ENCODE measurements at places on chromosomes 13 and 19. TPM values are rescaled to one million over a fixed set of nuclear protein-coding genes. Genes with fewer than 3 reads are reported as not detected.

GRCh38 chr19:33861950-33862349 is 65.3 kb downstream of the KCTD15 start:
- DNase-seq: no peak

GRCh38 chr19:50679177-50680125 is 30.2 kb downstream of the C19orf81 start:
- peak; percentile 87 for DNase-seq

- no peak for DNase-seq
Measured at GRCh38 chr13:27432611-27433210, 8.3 kb downstream of the GTF3A start.

- no peak for DNase-seq
Measured at GRCh38 chr19:21052902-21053301, 29.1 kb upstream of the ZNF714 start.

The SPINT2 gene
- total RNA-seq: 9.3 TPM

DNA sequence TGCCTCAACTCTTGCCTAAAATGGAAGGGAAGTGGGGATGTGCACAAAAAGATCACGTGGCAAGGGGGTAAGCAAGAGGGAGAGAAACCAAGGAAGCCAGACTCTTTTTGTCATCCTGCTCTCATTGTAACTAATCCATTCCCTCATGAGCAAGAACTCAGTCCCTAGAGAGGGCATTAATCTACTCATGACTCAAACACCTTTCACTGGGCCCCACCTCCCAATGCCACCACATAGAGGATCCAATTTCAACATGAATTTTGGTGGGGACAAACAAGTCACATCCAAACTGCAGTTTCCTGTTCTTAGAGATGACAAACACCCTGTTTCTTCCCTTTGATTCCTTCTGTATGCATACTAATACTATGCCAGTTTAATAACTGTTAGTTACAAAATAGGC is 11.2 kb upstream of the CHST8 start:
- no peak for DNase-seq

DNA sequence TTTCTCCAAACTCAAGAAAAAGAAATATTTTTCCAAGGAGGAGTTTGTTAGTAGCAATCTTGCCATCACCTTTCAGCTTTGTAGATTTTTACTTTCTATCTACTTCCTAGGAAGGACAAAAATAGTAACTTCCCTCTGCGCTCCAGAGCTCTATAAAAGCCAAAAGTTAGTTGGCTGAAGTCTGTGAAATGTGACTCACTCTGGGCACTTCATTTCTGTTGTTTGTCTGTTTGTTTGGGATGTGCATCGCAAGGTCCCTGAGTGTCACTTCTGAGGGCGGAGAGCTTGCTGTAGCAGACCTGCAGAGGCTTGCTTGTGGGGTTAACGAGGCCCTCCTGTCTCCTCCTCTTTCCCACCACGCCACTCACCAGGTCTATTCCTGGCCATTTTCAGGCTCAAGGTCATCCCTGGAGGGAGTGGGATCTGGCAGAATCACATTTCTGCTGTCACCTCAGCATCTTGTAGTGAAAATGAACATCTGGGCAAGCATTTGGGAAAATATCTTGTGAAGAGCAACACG is 307.6 kb downstream of the GPC6 start:
- DNase-seq: no peak

DNA sequence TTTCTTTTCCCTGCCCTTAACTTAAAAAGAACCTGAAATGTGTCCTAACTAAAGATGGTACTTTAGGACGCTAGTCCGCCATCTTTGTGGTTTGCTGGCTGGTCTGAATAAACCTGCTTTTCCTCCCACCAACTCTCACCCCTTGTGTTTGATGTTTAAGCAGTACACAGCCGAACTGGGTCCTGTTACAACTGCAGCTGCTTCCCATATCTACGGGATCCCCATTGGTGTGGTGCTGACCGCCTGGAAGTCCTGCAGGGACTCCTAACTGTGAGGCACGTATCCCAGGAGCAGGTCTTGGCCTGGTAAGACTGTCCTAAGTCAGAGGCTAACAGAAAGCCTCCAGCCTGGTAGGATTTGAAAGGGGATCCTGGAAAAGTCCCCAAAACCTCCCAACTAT is 40.9 kb upstream of the VSTM2B start:
- DNase-seq: peak; percentile 9

The ZNF426 gene
- total RNA-seq: 12.7 TPM

DNA sequence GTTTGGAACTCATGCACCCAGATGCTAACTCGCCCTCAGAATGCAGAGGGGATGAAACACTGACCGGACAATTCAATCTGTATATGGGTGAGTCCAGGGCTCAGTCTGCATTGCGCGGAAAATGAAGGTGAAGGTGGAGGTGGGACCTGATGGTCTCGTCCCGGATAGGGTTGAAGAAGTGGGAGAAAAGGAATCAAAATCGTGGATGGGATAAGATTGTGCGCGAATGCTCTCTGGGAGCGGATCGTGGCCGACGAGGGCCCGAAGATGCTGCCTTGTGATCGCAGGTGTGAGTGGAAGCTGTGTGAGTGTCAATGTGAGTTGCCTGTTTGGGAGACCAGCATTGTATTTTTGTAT is 594 bp upstream of the ZNF850 start:
- DNase-seq: no peak

- no peak for DNase-seq
Measured at GRCh38 chr13:20414546-20415305, 110.9 kb downstream of the CRYL1 start.

GRCh38 chr19:38711726-38712153 is 32.5 kb downstream of the CAPN12 start:
- DNase-seq: no peak

The TEX101 gene
- total RNA-seq: not detected

DNA sequence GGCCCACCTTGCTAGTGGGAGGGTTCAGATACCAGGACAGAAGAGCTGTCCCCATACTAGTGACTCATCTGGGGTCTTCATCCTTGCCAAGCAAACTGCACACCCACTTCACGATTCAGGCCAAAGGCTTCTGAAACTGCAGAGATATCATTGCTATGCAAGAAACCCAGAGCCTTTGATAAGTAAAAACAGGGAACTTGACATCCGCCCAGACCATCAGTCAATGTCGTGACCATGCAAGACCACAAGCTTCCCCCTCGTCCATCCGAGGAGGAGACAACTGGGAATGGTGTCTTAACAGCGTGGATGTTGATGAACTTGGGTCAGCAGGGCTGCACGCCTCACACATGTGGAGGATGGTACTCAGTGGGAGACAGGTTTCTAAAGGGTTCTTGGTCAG is 58.0 kb downstream of the ABCC4 start:
- no peak for DNase-seq

DNA sequence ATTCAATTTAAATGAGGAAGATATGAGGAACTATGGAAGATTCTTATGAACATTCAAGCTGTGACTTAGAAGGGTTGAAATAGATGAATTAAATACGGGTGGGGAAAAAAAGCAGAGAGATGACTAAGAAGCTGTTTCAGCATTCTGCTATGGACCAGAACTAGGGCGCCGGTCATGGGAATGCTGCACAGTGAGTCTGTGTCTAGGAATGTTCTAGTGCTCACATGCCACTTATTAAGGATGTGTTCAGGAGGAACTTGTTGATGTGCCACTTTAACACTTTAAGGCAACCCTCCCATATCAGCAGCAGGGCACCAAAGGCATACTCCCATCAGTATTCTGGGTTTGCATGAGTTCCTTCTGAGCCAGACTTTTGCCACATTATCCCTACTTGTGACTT is 152.1 kb downstream of the POSTN start:
- DNase-seq: no peak

The ATP12A gene
- total RNA-seq: 1.6 TPM

The CEACAM16 gene
- total RNA-seq: not detected

The P2RY11 gene
- total RNA-seq: 36.0 TPM

DNA sequence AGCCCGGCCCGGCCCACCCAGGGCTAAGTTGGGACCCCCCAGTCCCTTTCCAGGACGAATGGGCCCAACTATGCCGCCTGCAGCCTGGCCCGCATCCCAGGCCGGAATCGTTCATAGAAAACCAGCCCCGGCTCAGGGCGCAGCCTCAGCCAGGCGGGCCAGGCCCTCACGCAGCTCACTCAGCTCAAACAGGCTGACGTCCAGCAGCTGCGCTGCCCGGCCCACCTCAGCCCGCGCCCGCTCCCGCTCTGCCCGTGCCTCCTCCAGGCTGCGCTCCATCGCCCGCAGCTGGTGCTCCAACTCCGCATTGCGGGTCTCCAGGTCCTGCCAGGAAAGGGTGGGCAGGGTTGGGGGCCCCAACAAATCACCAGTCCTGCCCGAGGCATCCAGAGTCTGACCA is 9.8 kb downstream of the DDX49 start:
- DNase-seq: no peak

The ANKRD24 gene
- total RNA-seq: 1.4 TPM

The C1QTNF9 gene
- not detected for total RNA-seq

DNA sequence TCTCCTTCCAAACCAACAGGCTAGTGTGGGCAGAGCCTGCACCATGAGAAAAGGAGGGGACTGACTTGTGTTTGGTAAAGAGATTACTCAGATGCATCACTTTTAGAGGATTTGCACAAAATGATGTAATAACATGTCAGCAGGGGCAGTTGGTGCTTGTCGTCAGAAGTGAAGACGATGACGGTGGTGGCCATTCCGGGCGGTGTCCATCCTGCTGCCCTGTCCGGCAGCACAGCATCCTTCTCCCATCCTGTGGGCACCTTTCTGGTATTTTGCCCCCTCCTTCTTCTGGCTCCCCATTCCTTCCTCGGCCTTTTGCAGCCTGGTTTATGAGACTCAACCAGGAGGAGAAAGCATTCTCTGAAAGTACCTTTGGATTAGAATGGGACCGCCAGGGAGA is 160.1 kb downstream of the TEX29 start:
- DNase-seq: no peak

DNA sequence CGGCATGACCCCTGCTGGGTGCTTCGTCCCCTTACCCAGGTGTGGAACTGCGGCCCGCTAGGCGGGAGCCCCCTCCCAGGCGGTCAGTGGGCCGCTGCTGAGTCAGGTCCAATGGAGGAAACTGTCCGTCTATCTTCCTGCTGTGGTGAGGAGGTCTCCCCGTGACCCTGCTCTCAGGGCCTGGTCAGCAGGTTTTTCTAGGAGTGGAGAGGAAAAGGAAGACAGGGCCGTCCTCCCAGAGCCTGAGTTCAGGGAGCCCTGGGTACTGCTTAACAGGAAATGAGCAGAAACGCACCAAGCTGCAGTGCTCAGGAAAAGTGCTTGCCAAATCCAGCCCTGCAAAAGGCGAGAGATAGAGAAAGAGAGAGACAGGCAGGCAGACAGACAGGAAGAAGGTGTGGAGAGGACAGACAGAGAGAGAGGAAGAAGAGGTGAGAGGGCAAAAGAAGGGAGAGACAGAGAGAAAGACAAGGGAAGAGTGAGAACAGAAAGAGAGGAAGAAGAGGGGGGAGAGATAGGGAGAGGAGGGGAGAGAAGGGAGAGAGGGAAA is 10.3 kb downstream of the SH3GL1 start:
- no peak for DNase-seq

GRCh38 chr13:102879793-102880499 is 34.1 kb downstream of the ERCC5 start:
- DNase-seq: no peak

- DNase-seq: no peak
Measured at GRCh38 chr19:58252102-58252685, 23.5 kb downstream of the ZNF544 start.

DNA sequence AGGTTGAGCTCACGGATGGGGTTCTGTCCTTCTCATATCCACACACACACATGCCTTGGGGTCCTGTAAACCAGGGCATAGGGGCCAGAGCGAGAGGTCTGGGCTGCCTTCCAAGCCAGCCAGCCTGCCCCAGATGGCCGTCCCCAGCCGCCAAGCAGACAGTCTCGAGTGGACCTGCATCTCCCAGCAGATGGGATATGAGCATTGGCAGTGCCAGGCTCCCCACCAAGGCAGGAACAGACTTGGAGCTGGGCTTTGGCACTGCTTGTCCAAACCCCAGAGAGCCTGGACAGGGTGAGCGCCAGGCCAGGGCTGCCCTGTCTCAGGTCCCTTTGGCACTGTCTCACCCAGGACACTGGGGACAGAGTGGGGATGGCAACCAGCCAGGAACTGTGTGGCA is 130.4 kb downstream of the DPF1 start:
- DNase-seq: no peak

The USHBP1 gene
- total RNA-seq: not detected

DNA sequence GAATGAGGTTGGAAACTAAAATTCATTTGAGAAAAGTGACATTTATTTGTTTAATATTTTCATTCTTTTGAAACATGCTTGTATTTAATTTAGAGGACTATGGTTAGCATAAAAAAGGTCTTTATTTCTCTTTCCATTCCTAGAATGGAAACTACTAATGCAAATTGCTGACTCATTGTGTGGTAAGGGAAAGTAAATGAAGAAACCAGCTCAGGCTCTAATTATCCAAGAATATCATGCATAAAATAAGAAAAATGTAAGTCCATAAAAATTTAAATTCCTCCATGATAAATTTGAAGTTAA is 777.0 kb upstream of the SLITRK1 start:
- no peak for DNase-seq

- no peak for DNase-seq
Measured at GRCh38 chr19:7994928-7995809, 10.3 kb downstream of the ELAVL1 start.

Data from activated CD8-positive, alpha-beta memory T cell treated with anti-CD3 and anti-CD28 coated beads, Interleukin-2, amount 10 ng/mL, durations not matched to agents 7 days and 5 days (primary cell).